ENCODE measurements at places on chromosomes 12 and 14.
A peak's percentile ranks its signal among the peaks of the same experiment; 100 is the strongest.

- no peaks in the 10 kb centered on the region for H3K36me3 ChIP-seq
- peak within 1 kb of the TSS; percentile 41 for H3K4me3 ChIP-seq
- no peaks in the 10 kb centered on the region for H3K27me3 ChIP-seq
- H3K27ac ChIP-seq: peak within 1 kb of the TSS; percentile 27
- H3K4me1 ChIP-seq: peaks cover 30% of the 10 kb centered on the region
Measured at GRCh38 chr12:123533672-123534643, at the start of gene RILPL1. TSS of gene RILPL1 (minus strand) at chr12:123533719. CDS start at chr12:123533482, 237 bp downstream.

- H3K36me3 ChIP-seq: no peaks in the 10 kb centered on the region
- no peak overlapping the region for H3K4me3 ChIP-seq
- H3K4me1 ChIP-seq: peaks cover 46% of the 10 kb centered on the region
- DNase-seq: no peak
- H3K27me3 ChIP-seq: no peaks in the 10 kb centered on the region
Measured at GRCh38 chr12:93741659-93742109, 64.5 kb downstream of the CRADD start.

- H3K36me3 ChIP-seq: no peaks in the 10 kb centered on the region
- H3K27me3 ChIP-seq: no peaks in the 10 kb centered on the region
- H3K4me1 ChIP-seq: no peaks in the 10 kb centered on the region
Measured at GRCh38 chr12:117818400-117818799, 150.4 kb downstream of the KSR2 start.

DNA sequence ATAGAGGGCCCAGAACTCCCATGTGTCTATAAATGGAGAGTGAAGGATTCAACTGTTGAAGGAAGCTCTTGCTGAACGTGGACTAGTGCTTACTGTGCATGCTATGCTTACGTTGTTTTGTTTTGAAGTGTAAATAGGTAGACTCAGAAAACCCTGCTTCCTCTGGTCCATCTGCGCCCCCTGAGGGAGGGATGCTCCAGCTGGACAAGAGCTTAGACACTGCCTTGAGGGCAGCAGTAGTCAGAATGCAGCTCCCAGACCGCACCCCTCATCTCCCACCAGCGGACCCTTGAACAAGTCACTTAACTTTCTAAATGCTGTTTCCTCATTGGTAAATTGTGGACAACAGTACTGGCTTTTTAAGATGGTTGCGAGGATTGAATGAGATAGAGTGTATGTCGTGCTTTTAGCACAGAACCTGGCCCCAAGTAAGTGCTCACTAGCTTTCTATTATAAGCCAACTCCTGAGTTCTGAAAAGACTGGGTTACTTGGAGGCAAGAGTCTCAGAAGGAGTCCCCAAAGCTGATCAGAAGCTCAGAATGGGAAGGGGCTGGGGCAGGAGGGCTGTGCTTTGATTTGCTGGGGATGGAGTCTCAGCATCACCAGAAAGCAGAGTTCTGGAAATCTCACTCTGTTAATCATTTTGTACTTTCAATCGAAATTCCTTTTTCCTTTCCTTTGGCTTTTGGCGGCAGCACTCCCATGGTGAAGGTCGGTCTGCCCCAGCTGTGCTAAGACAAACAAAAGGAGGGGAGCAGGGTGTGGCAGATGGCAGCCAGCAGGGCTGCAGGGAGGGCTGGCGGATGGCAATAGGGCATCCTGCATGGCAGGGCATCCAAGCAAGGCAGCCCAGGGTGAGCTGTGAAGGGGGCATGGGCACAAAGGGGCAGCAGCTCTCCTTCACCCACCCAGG, 15.6 kb downstream of the AGAP2 start:
- H3K27ac ChIP-seq: no peak overlapping the region
- DNase-seq: no peak
- H3K4me3 ChIP-seq: no peak overlapping the region
- H3K4me1 ChIP-seq: peaks cover 23% of the 10 kb centered on the region

DNA sequence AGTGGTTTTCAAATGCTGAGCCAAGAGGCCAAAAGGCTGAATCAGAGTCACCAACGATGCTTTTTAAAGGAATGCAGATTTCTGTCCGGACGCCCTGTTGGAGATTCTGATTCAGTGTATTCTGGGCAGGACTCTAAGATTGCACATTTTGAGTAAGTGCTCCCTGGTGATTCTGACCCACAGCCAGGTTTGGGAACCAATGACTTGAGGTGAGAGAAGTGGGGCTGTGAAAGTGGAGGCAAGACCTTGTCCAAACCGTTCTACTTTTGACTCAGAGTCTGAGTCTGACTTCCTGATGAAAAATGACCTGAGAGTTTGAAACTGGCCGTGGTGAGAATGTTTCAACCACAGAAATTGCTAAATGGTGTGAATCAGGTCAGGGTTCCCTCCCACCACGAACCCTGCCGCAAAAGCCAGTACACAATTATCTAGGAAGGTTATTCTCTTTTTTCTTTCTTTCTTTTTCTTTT, 90.2 kb downstream of the NTN4 start:
- peaks cover 32% of the 10 kb centered on the region for H3K4me1 ChIP-seq
- no peak overlapping the region for H3K27ac ChIP-seq
- DNase-seq: no peak
- no peak overlapping the region for H3K4me3 ChIP-seq

DNA sequence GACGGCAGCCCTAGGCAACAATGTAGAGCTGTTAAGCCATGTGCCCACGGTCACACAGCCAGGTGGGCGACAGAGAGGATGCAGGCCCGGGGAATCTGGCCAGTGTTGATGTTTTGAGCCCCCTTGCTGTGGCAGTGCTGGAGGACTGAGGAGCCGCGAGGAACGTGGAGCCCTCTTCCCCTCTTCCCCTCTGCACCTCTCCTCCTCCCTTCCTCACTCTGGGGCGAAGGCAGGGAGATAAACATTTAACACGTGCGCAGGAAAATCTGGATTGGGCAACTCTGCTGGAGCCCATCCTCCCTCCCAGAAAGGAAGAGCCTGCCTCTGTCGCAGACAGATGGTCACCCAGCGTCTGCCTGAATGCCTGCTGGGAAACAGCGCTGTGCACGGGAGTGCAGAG, 376.8 kb downstream of the FUT8 start:
- no peaks in the 10 kb centered on the region for H3K36me3 ChIP-seq
- no peak overlapping the region for H3K4me3 ChIP-seq
- H3K27ac ChIP-seq: no peak overlapping the region
- H3K27me3 ChIP-seq: no peaks in the 10 kb centered on the region
- H3K4me1 ChIP-seq: peaks cover 5% of the 10 kb centered on the region
- no peak for DNase-seq

DNA sequence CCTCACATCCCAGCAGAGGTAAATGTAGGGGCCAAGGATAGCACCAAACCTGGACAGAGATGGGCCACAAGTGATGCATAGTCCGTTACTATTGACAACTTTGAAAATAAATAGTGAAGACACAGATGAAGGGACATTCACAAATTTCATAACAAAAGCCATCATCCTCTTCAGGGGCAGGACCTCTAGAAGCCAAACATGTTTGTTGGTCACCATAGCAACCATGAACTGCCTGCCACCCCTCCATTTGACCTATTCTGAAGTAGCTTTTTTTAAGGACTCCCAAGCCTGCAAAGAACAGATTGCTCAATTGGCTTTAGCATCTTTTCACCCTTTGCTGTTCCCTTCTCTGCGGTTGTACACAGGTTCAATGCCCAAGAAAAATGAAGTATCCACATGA, 35.7 kb upstream of the MDM1 start:
- no peaks in the 10 kb centered on the region for H3K36me3 ChIP-seq
- H3K4me1 ChIP-seq: peaks cover 4% of the 10 kb centered on the region
- no peak for DNase-seq
- no peak overlapping the region for H3K4me3 ChIP-seq
- H3K27ac ChIP-seq: no peak overlapping the region
- no peaks in the 10 kb centered on the region for H3K27me3 ChIP-seq

DNA sequence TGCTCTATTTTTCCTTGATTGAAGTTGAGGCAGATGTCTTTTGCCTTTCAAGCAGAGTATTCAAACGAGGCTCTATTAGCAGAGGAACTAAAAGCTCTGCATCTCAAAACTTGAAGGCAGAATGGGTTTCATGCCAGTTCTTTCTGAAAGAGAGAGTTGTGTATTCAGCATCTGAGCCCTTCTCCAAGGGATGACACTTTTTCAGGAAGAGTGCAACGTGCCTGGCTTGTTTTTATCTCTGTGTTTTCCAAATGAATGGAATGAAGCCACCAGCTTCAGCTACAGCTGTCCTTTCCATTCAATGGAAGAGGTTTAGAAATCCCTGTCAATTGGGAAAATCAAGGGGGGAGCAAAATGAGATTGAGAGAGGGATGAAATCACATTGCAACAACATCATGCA, 14.6 kb downstream of the BEST3 start:
- no peak for DNase-seq
- H3K27me3 ChIP-seq: no peaks in the 10 kb centered on the region

DNA sequence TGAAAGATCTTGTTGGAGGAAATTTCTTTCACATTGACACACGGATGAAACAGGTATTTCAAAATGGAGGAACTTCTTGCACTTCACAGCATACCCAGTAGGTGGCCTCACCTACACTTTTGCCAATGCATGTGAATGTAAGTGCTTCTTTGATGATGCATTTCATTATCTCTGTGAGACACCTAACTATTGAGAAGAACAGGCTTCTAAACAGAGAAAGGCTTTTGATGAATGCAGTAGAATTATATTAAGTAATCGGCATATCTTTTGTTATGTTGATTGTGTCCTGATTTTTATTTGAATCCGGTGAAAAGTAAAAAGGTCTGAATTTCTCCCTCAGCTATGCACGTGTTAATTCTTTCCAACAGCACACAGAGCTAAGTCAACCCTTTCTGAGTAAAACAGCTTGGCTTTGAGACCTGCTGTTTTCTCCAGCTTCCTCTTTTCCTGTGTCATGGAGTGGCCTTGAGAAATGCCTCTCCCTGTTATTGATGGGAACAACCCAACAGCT, 399.0 kb downstream of the NAV3 start:
- H3K4me3 ChIP-seq: no peak overlapping the region
- H3K27me3 ChIP-seq: no peaks in the 10 kb centered on the region
- no peak overlapping the region for H3K27ac ChIP-seq
- no peaks in the 10 kb centered on the region for H3K36me3 ChIP-seq
- H3K4me1 ChIP-seq: no peaks in the 10 kb centered on the region

DNA sequence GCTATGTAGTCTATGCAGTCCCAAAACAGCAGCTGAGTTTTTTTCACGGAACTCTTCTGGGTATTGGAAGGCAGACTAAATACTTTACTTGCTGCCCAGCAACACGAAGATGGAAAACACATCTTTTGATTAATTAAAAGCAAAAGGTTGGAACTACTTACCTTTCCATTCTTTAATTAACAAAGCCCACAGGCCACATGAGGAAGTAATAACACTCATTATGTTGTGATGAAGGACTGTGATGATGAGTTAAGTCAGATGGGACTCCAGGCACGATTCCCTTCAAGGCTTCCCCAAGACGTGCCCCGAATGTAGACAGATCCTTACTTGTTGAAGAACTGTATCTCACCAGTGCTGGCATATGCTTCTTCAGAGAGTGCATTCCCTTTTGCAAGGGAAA, 129.0 kb downstream of the WIF1 start:
- H3K27me3 ChIP-seq: no peaks in the 10 kb centered on the region
- no peak overlapping the region for H3K4me3 ChIP-seq
- no peak overlapping the region for H3K27ac ChIP-seq
- no peak for DNase-seq
- H3K4me1 ChIP-seq: peaks cover under 1% of the 10 kb centered on the region

GRCh38 chr12:118206107-118206412, 70.1 kb downstream of the PEBP1 start:
- H3K36me3 ChIP-seq: no peaks in the 10 kb centered on the region
- H3K4me1 ChIP-seq: no peaks in the 10 kb centered on the region
- no peak for DNase-seq
- H3K4me3 ChIP-seq: no peak overlapping the region

DNA sequence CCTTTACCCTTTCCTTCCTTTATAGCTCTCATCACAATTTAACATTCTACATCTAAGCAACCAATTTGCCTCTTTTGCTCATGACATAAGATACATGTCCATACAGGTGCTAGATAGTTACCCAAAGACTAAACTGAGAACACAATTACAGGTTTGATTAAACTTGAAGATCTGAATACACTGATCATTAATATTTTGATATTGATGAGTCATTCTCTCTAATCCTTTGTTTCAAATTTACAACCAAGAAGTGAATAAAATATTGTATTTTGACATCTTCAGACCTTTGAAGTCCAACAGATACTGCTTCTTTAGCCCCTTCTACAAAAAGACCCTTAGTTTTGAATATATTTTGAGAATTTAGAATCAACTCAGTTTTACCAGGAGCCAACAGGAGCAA, 2.6 kb downstream of the NAP1L1 start:
- no peak overlapping the region for H3K27ac ChIP-seq
- no peaks in the 10 kb centered on the region for H3K36me3 ChIP-seq
- peaks cover 27% of the 10 kb centered on the region for H3K4me1 ChIP-seq
- no peak for DNase-seq

DNA sequence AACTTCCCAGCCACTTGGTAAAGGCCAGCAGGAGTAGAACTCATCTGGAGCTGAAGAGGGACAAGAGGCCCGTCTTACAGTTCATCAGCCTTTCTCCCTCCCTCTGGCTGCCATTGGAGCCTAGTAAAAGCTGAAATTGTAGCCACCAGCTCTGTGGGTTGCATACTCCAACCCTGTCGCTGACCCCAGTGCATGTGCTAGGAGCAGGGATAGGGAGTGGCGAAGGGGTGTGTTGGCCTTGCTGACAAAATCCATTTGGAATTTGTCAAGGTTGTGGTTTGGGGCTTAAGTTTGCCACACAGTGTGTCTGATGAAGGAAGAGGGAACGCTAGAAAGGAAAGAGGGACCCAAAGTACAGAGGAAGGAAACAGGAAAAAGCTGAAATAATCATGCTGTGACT, 4.0 kb upstream of the ARF3 start:
- peaks cover 7% of the 10 kb centered on the region for H3K4me1 ChIP-seq
- H3K4me3 ChIP-seq: no peak overlapping the region

DNA sequence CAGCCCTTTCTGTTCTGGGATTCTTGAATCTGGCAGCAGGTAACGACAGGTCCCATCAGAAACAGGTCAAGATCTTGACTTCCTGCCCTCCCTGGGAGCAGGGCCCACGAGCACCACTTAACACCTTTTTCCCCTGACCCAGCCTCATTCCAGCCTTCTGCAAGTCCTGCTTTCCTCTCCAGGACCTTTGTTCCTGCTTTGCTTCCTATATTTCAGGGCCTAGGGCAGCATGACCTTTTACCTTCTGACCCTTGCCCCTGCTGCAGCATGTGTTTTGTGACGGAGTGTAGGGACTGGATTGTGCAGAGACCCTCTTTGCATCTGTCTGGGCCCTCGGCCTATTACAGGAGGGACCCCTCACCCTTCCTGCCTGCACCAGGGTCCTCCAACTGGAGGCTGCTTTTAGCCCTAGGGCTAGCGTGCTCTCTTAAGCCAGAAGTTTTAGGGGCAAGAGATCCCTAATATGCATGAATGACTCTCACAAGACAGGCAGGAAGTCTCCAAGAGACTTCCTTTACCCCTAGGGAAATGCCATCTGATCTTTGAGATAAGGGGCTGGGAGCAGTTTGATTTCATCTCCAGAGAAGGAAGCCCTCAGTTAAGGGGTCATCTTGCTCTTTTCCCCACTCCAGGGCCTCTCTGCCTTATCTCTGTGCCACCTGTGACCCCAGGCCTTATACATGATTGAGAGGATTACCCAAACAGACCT, 209.4 kb upstream of the BCL2L14 start:
- H3K27ac ChIP-seq: no peak overlapping the region
- H3K4me1 ChIP-seq: peaks cover 34% of the 10 kb centered on the region
- DNase-seq: no peak
- H3K4me3 ChIP-seq: no peak overlapping the region

Measured in body of pancreas (tissue), 4 donors.